HFFc6 (cell line): ENCODE measurements at places on chromosomes 16 and 17.

- no peak for DNase-seq
These were observed 10.9 kb upstream of the CXCL16 start for GRCh38 chr17:4750606-4751005.

DNA sequence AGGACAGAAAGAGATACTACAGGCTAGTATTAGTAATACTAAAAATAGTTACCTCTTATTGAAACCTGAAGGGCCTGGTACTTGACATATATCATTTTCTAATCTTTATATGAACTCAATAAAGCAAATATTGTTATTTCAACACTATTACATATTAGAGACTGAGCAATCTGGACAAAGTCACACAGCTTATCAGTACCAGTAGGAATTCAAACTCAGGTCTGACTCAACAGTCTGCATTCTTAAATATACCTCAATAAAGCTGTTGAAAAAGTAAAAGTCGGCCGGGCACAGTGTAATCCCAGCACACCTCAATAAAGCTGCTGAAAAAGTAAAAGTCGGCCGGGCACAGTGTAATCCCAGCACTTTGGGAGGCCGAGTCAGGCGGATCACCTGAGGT lies 67.4 kb downstream of the KANSL1 start:
- DNase-seq = no peak

DNA sequence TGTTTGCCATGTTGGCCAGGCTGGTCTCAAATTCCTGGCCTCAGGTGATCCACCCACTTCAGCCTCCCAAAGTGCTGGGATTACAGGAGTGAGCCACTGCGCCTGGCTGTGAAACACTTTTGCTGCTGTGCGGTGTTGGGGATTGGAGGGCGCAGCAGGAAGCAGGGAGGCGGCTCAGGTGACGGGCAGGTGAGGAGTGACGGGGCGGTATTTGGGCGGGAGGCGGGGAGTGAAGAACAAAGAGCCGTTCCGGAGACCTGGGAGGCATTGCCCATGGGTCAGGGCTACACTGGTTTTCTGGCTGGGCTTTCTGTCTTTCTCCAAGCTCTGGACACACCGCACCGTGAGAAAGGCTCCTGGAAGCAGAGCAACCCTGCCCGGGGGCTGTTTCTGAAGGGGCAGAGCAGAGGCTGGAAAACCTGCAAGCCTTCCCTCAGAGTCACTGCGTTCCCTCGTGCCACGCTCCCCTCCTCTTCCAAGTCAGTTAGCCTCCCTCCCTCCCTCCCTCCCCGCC lies 22.1 kb downstream of the CRISPLD2 start:
- no peak for DNase-seq

GRCh38 chr17:27541301-27542023 lies 85.2 kb downstream of the KSR1 start:
- DNase-seq = no peak

- DNase-seq = no peak
These were observed 2.0 kb downstream of the PLD6 start for GRCh38 chr17:17204041-17204591.

- no peak for DNase-seq
These were observed 1.6 kb downstream of the DOC2A start for GRCh38 chr16:30009085-30009862.

GRCh38 chr17:38674014-38674748 lies 576 bp downstream of the EPOP start:
- no peak for DNase-seq

DNA sequence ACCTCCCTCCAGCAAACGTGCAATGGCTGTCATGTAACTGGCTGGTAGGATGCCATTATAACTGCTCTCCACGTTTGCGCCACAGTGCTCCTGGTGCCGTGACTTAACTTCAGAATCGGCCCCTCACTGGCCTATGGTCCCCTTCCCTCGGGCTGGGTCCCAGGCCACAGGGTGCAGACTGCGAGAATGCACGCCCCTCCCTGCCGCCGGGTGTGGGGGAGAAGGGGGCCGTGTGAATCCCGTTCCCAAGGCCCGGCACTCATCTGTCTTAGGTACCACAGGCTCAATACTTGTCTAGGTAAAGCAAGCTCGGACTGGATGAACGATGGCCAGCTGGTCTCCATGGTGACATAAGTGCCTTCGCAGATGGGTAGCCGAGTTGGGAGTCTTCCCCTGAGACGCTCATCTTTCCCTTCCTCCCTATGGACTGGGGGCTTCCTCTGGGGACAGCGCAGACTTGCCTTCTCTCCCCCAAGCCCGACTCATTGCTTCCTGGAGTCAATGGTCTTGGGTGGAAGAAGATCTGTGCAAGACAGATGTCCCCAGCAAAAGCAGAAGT lies 37.8 kb downstream of the TIMM22 start:
- DNase-seq = no peak

GRCh38 chr17:27438348-27438998 lies 17.8 kb upstream of the KSR1 start:
- DNase-seq = no peak

- no peak for DNase-seq
These were observed 6.3 kb upstream of the USP31 start for GRCh38 chr16:23155445-23156049.

GRCh38 chr17:83196024-83196365 lies 116.6 kb downstream of the METRNL start:
- no peak for DNase-seq

DNA sequence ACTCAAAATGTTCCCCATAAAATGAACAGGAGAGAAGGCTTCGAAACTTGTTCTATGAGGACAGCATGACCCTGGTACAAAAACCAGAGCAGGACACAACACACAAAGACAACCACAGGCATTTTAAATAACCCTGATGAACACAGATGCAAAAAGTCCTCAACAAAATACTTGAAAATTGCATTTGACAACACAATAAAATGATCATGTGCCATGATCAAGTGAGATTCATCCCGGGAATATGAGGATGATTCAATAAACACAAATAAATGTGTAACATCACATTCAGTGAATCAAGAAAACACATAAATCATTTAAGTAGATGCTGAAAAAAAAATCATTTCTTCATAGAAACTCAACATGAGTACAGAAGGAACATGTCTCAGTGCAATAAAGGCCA lies 208.4 kb upstream of the WSB1 start:
- no peak for DNase-seq

DNA sequence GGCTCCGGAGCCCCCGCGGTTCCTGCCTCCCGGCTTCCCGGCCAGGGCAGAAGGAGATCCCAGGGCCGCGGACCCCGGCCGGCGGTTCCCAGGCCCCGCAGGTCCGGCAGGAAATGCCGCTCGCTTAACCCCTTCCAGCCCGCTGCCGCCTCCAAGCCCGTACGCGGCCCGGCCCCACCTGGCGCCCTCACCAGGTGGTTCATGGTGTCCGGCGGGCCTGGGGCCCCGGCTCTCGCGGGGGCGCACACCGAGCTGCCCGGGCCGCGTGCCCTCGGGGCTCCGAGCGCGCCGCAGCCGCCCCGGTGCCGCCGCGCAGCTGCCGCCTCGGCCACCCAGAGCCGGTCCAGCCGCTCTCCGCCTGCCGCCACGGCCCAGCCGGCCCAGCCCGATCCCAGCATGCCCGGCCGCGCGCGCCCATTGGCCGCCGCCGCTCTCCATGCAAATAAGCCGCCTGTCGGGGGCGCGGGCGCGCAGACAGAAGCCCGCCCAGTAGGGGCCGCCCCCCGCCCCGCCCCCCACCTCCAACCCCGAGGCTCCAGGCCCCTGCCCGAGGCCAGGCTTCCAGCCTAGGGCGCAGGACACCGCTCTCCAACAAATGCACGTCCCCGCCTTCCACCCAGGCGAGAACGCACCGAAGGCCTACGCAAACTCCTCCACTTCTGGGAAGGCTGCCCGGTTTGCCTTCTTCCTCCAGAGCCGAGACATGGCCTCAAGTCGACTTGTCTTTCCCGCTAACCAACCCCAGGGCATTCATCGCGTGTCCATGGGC lies at the start of gene BCAR1:
BCAR1 (minus strand) TSS at position 345 of the 769 bp plus-strand sequence; CDS start at position 203, 142 bp downstream.
- DNase-seq = peak; percentile 88

- no peak for DNase-seq
These were observed 15.4 kb upstream of the MRPL38 start for GRCh38 chr17:75920045-75920560.

DNA sequence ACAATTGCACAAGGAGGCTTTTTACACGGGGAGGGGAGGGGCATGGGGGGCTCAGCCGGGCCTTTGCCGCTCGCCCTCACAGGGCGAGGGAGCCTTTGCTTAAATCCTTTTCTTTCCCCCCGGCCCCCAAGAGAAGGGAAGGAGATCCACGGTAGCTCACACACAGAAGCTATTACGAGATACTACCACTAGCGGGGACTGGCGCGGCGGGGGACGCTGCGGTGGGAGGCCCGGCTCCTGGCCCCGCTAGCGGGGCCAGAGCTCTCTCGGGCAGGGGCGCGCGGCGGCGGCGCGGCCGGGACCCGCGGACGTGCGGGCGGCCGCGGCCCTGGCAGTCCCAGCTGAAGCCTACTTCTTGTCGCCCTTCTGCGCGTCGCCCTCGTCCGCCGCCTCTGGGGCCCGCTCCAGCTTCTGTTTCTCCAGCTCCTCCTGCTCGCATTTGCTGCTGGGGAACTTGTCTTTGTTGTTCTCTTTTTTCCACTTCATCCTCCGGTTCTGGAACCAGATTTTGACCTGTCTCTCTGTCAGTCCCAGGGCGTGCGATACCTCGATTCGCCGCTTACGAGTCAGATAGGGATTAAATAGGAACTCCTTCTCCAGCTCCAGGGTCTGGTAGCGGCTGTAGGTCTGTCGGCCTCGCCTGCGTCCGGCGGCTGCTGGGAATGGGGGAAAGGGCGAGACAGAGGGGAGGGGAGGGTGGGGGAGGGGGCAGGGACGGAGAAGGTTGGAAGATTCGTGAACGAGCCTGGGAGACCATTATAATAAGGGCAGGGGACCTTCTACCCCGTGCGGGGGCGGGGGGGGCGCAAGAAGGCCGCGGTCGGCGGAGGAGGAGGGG lies 2.0 kb downstream of the HOXB8 start:
- DNase-seq = no peak

- DNase-seq = no peak
These were observed 49.7 kb upstream of the ITGA2B start for GRCh38 chr17:44439168-44439567.
